Urinary bladder (tissue), 4 donors: ENCODE measurements at places on chromosomes 5 and 9. TPM values are rescaled to one million over a fixed set of nuclear protein-coding genes. Genes with fewer than 3 reads are reported as not detected.

The FABP6 gene
- polyA plus RNA-seq: 0.68 TPM

The ATP10B gene
- polyA plus RNA-seq: 0.22 TPM

The RFESD gene
- 3.7 TPM for polyA plus RNA-seq

The INSL6 gene
- not detected for polyA plus RNA-seq

The BARHL1 gene
- polyA plus RNA-seq: not detected

The DPYSL3 gene
- 287 TPM for polyA plus RNA-seq

The CARTPT gene
- polyA plus RNA-seq: 3.9 TPM

The PCDHA4 gene
- 0.28 TPM for polyA plus RNA-seq

The SLC6A7 gene
- 0.01 TPM for polyA plus RNA-seq

The ARSB gene
- polyA plus RNA-seq: 7.6 TPM

The FGD3 gene
- 5.8 TPM for polyA plus RNA-seq

The SLC6A19 gene
- not detected for polyA plus RNA-seq

The HMCN2 gene
- 14.6 TPM for polyA plus RNA-seq

The PTGDS gene
- 71.8 TPM for polyA plus RNA-seq

The SAXO1 gene
- 0.03 TPM for polyA plus RNA-seq

The SLC4A9 gene
- 0.06 TPM for polyA plus RNA-seq

The SPAG8 gene
- polyA plus RNA-seq: 1.9 TPM

The EDIL3 gene
- 19.2 TPM for polyA plus RNA-seq

The ADAM19 gene
- 26.4 TPM for polyA plus RNA-seq

The FOXD4L3 gene
- not detected for polyA plus RNA-seq

The FRMPD1 gene
- polyA plus RNA-seq: 0.03 TPM

The TRMO gene
- 9.9 TPM for polyA plus RNA-seq

The IFNA2 gene
- not detected for polyA plus RNA-seq

The PCDHGC4 gene
- polyA plus RNA-seq: 0.23 TPM
